ENCODE measurements at places on chromosomes 1 and 21. TPM values are rescaled to one million over a fixed set of nuclear protein-coding genes. Genes with fewer than 3 reads are reported as not detected.

Gene HES3
- total RNA-seq, result not detected

Gene RRP1
- 28.0 TPM for total RNA-seq

Gene FCGR2B
- total RNA-seq, result not detected

Gene ZNF697
- total RNA-seq, result 3.6 TPM

Gene SPRR3
- 0.57 TPM for total RNA-seq

Gene SDHC
- total RNA-seq, result 216 TPM

Gene LCA5L
- 1.8 TPM for total RNA-seq

Gene ASCL5
- 0.38 TPM for total RNA-seq

Gene GIPC2
- 0.30 TPM for total RNA-seq

- peak; percentile 71 for DNase-seq
- no peak overlapping the region for H3K4me3 ChIP-seq
- H3K4me1 ChIP-seq, result no peaks in the 10 kb centered on the region
- no peaks in the 10 kb centered on the region for H3K36me3 ChIP-seq
- no peaks in the 10 kb centered on the region for H3K27me3 ChIP-seq
Measured at GRCh38 chr1:16727190-16728111, 12.9 kb upstream of the RNU1-4 start.

DNA sequence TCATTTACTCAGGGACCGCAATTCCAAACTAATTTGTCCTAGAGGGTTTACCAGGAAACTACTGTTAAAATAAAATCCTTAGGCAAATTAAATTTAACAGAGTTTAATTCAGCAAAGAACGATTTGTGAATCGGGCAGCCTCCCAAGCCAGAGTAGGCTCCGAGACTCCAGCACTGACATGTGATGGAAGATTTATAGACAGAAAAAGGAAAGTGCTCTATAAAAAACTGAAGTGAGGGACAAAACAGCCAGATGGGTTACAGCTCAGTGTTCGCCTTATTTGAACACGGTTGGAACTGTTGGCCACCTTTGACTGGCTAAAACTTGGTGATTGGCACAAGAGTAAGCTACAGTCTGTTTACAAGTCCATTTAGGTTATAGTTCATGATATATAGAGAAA lies 35.2 kb upstream of the RCSD1 start:
- no peak overlapping the region for H3K4me3 ChIP-seq
- no peak for DNase-seq
- no peaks in the 10 kb centered on the region for H3K36me3 ChIP-seq
- H3K27ac ChIP-seq, result no peak overlapping the region

- peaks cover 45% of the 10 kb centered on the region for H3K36me3 ChIP-seq
- no peak for DNase-seq
- no peaks in the 10 kb centered on the region for H3K27me3 ChIP-seq
- no peak overlapping the region for H3K4me3 ChIP-seq
Measured at GRCh38 chr1:170545476-170545875, 13.5 kb downstream of the GORAB start.

DNA sequence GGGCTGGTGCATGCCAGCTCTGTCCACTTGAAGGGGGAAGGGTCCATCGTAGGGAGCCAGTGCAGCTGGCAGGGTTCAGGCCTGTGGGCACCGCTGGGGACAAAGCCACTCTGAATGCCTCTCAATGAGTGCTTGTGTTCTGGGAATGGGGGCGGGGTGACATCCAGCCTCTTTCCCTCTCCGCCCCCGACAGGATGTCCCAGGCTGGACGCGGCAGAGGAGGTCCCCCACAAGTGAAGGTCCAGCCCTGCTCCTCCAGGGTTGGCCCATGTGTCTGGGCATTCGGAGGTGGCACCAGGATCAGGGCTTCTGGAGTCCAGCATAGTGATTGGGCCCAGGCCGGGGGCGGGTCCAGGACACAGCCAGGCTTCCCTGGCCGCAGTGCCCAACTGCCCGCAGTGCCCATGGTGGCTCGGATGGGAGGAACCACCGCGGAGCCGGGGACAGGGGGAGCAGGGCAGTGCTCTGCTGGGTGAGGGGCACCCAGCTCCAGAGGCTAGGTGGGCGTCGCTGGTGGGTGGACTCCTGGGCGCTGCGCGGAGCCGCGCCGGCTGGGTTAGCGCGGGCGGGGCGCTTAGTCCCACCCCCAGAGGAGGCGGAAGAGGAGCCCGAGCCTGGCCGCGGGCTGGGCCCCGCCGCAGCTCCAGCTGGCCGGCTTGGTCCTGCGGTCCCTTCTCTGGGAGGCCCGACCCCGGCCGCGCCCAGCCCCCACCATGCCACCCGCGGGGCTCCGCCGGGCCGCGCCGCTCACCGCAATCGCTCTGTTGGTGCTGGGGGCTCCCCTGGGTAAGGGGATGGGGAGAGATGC lies at the start of gene SHISA4:
Gene SHISA4, plus strand, starts transcription at position 617 of the 808 bp plus-strand sequence. Its CDS starts 97 bp downstream, at position 714.
- peaks cover 39% of the 10 kb centered on the region for H3K4me1 ChIP-seq
- H3K27me3 ChIP-seq, result no peaks in the 10 kb centered on the region
- H3K36me3 ChIP-seq, result no peaks in the 10 kb centered on the region
- peak; percentile 76 for DNase-seq

DNA sequence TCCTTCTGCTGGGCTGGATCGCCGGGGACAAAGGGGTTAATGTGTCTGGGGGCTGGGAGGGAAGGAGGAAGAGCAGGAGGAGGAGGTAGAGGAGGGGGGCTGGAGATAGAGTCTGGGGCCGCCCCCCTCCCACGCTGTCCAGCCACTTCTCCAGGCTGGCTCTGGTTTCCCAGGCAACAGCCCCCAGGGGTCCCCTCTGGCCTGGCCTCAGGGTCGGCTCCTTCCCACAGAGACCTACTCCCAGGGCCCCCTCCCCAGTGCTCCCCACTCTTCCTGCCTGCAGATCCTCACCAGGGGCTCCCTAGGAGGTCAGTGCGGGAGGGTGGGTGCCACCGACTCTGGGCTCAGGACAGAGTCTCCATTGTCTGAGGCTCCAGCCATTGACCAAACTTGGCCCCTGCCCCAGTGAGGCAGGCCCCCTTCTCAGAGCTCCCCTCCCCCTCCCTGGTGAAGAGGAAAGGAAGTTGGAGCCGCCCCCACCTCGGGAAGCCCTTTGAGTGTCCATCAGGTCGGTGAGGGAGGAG lies 34.1 kb downstream of the ARHGEF10L start:
- peaks cover 21% of the 10 kb centered on the region for H3K4me1 ChIP-seq
- no peaks in the 10 kb centered on the region for H3K27me3 ChIP-seq
- H3K27ac ChIP-seq, result no peak overlapping the region

GRCh38 chr1:33502726-33503125 lies 30.3 kb downstream of the ZSCAN20 start:
- no peak for DNase-seq
- H3K27me3 ChIP-seq, result no peaks in the 10 kb centered on the region

GRCh38 chr1:43783671-43784205 lies 76.4 kb downstream of the ST3GAL3 start:
- H3K27me3 ChIP-seq, result no peaks in the 10 kb centered on the region
- peak overlapping the region; percentile 99 for H3K27ac ChIP-seq
- no peak overlapping the region for H3K4me3 ChIP-seq

DNA sequence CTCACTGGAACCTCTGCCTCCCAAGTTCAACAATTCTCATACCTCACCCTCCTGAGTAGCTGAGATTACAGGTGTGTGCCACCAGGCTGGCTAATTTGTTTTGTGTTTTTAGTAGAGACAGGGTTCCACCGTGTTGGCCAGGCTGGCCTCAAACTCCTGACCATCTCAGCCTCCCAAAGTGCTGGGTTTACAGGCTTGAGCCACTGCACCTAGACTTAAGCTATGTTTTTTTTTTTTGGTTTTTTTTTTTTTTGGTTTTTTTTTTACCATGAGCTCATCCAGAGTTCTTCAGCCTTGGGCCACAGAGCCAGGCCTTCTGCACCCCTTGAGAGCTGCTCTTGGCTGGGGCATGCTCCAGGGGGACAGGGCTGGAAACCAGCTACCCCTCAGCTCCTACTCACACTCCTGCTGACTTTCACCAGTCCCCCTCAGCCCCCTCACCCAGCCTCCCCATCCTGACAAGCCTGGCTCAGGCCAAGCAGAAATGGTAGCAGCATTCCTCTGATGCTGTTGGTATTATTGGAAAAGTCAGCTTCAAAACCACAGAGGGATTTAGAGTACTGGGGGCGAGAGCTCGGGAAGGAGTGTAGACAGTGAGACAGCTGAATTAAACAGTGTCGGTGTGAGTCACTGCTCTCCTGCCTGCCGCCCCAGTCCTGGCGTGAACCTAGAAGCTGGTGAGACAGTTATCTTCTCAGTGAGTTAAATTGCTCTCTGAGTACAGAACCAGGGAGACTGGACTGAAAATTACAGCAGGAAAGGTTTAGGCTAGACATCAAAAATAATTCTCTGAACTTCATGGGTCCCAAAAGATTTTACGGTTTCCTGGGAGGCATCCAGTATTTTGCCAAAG lies 63.7 kb downstream of the NAV1 start:
- no peaks in the 10 kb centered on the region for H3K36me3 ChIP-seq
- H3K4me3 ChIP-seq, result no peak overlapping the region
- DNase-seq, result peak; percentile 17
- no peaks in the 10 kb centered on the region for H3K27me3 ChIP-seq

- DNase-seq, result no peak
- no peaks in the 10 kb centered on the region for H3K27me3 ChIP-seq
Measured at GRCh38 chr1:66517959-66518358, 16.0 kb upstream of the SGIP1 start.

- no peaks in the 10 kb centered on the region for H3K27me3 ChIP-seq
- no peaks in the 10 kb centered on the region for H3K36me3 ChIP-seq
- no peak overlapping the region for H3K4me3 ChIP-seq
- H3K27ac ChIP-seq, result no peak overlapping the region
Measured at GRCh38 chr1:9737671-9738070, 86.1 kb downstream of the CLSTN1 start.

DNA sequence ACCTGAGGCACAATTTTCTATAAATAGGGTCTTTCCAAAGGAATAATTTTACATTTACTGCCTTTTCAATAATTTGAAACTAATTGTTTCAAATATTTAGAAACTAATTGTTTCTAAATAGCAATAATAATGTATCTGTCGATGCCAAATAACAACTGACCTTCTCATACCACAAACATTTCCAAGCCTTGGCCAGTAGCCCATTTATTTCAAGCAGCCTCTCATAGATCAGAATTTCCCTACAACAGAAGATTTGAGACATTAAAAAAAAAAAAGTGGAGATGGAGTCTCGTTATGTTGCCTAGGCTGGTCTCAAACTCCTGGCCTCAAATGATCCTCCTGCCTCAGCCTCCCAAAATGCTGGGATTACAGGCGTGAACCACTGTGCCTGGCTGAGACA lies 2.1 kb upstream of the GFI1 start:
- no peak overlapping the region for H3K27ac ChIP-seq
- H3K27me3 ChIP-seq, result peaks cover 24% of the 10 kb centered on the region
- no peak for DNase-seq
- peaks cover 18% of the 10 kb centered on the region for H3K4me1 ChIP-seq

DNA sequence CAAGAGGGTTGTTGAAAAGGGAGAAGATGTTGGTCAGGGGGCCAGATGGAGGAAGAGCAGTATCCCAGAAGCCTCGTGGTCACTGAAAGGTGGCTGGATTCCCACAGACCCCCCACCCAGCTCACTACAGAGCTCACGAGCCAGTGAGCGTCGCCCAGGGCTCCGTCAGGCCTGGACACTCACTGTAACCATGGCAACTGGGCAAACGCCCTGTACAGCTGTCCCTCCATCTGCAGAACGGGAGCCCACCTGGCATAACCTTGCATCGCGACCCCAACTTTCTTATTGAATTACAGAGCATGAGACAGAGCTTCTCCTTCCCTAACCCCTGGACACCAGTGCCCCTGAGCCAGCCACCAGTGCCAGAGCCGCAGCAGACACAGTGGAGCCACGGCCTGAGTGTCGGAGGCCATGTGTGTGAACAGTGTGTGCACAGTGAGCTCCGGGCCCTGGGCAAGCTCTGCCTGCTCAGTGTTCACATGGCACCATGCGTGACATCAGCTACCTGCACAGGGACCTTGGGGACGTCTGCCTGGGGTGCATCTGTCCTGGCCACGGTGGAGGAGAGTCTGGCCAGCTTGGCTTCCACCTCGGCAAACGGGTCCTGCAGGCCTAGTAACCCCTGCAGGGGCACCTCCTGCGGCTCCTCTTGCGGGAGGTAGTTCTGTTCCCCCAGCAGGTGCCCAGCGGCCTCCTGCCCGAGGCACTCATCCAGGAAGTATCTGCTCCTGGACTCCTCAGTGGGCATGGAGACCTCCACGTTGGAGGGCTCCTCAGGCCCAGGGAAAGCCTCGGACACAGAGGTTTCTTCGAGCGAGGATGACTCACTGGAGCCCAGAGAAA lies 25.9 kb upstream of the DDOST start:
- H3K4me3 ChIP-seq, result no peak overlapping the region
- no peak overlapping the region for H3K27ac ChIP-seq
- DNase-seq, result no peak
- no peaks in the 10 kb centered on the region for H3K36me3 ChIP-seq

DNA sequence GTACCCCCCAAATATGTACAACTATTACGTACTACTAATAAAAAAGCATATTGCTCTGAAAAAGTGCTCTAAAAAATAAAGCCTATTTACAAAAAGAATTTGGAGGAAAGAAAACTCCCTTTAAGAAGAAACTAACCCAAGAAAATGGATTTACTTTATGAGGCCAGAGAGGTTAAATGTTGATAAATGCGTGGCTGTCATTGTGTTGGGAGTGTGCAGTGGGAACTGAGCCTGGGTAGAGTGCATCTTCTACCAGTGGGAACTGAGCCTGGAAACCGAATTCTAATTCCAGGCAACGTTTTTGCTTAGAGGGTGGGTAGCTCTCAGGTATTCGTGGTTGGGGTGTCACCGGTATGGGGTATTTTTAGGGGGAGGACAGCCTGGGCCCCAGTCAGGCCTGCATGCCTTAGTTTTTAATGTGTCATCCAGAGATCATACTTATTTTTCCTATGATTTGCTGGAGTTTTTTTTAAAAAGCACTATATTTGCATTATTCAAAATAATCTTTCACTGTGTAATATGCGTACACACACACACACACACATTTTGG lies 24.1 kb upstream of the RNF187 start:
- no peak for DNase-seq
- no peaks in the 10 kb centered on the region for H3K4me1 ChIP-seq
- H3K27me3 ChIP-seq, result peaks cover 23% of the 10 kb centered on the region
- no peak overlapping the region for H3K27ac ChIP-seq

GRCh38 chr1:237219751-237220642 lies 178.0 kb downstream of the RYR2 start:
- DNase-seq, result no peak
- H3K27ac ChIP-seq, result no peak overlapping the region
- H3K4me1 ChIP-seq, result no peaks in the 10 kb centered on the region
- no peak overlapping the region for H3K4me3 ChIP-seq
- no peaks in the 10 kb centered on the region for H3K36me3 ChIP-seq

DNA sequence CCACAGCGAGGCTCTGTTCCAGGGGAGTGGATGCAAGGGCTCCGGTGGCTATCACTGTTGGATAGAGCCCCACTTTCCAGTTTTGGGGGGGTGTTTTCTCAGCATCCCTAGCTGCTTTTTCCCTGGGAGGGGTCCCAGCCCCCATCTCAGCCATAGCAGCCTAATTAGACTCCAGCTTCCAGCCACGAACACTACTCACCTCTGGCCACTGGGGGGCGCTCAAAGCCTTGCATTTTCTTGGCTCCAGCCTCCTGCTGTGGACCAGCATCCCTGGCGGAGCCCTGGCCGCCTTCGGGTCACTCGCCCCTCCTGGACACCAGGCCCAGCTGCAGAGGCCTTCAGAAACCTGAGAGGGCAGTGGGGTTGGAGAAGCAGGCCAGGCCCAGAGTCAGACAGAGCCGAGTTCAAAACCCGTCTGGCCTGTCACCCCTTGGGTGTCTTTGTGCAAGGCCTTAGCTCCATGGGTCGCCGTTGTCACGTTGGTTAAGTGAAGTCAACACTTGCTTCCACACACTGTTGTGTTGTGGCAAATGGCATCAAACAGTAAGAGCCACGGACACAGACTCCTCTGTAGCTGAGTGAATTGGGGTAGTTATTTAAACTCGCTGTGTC lies 93.5 kb upstream of the ACTL8 start:
- no peaks in the 10 kb centered on the region for H3K27me3 ChIP-seq
- no peaks in the 10 kb centered on the region for H3K36me3 ChIP-seq
- H3K4me1 ChIP-seq, result no peaks in the 10 kb centered on the region
- DNase-seq, result peak; percentile 56

All from PC-9 (cell line).